Ovary (tissue), 10 donors: ENCODE measurements at places on chromosomes 6 and 20. TPM values are rescaled to one million over a fixed set of nuclear protein-coding genes. Genes with fewer than 3 reads are reported as not detected.

RAB44 gene
- total RNA-seq = 0.15 TPM

WDR46 gene
- total RNA-seq = 31.1 TPM

HLA-DRB5 gene
- total RNA-seq = 16.5 TPM

RFX6 gene
- not detected for total RNA-seq

OTOR gene
- not detected for total RNA-seq

SRSF12 gene
- total RNA-seq = 1.8 TPM

TP53TG5 gene
- total RNA-seq = not detected

GRCh38 chr6:14265049-14266021 lies 147.8 kb downstream of the CD83 start:
- peaks cover 4% of the 10 kb centered on the region for H3K27me3 ChIP-seq
- no peak overlapping the region for H3K4me3 ChIP-seq

DNA sequence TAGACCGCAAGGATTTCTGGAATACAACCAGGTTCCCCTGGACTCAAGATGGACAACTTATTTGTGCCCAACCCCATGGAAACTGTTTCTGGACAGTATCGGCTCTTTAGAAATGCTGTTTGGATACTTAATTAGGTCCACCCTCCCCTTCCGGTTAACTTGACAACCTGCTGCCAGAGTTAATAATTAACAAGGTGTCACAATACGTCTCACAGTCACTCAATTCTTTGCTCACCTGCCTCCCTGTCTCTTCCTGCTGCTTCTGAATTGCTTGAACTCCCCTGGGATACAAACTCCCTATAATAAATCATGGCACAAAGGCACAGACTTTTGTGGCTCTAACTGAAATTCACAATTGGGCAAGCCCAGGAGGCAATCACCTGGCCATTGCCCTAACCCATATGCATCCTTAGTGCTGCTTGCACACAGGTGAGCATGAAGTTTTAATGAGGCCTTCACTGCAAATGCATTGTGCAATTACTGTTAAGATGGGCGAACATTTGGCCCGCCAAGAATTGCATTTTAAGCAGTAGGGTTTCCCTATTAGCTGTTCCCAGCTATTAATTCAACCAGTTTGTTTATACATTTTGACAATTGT lies 504.4 kb upstream of the NOX3 start:
- H3K4me1 ChIP-seq = no peaks in the 10 kb centered on the region
- DNase-seq = no peak
- no peaks in the 10 kb centered on the region for H3K36me3 ChIP-seq
- H3K27ac ChIP-seq = no peak overlapping the region

DNA sequence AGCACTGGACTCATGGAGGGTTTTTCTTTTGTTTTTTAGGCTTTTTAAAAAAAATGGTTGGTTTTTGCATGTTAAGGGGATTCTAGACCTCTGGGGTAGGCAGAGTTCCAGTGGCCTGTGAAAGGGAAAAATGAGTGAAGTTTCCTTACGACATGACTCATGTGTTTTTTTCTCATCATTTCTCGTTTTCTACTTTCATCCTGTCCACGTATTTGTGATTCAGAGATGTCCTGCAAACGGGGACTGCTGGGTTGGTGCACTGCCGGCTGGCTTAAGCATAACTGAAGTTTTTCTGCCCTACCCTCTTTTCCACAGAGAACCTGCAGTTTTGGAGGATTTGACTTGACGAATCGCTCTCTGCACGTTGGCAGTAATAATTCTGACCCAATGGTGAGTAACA lies 182.3 kb downstream of the SASH1 start:
- DNase-seq = no peak
- no peaks in the 10 kb centered on the region for H3K27me3 ChIP-seq
- peak overlapping the region; percentile 11 for H3K4me3 ChIP-seq
- peaks cover 4% of the 10 kb centered on the region for H3K4me1 ChIP-seq
- no peaks in the 10 kb centered on the region for H3K36me3 ChIP-seq

DNA sequence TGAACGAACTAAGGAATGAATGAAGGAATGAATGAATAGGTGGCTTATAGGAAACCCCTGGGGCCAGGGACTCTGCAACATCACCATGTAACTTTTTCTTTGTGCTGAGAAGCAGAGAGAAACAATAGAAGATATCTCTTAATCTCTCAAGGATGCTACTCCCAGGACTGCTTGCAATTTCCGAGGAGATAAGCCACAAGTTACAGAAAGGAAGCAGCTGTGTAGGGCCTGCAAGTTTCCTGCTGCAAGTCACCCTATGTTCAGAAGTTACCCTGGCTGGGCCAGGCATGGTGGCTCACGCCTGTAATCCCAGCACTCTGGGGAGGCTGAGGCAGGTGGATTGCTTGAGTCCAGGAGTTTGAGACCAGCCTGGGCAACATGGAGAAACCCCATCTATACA lies 7.3 kb upstream of the MAVS start:
- no peak overlapping the region for H3K4me3 ChIP-seq
- H3K4me1 ChIP-seq = no peaks in the 10 kb centered on the region
- no peak for DNase-seq

DNA sequence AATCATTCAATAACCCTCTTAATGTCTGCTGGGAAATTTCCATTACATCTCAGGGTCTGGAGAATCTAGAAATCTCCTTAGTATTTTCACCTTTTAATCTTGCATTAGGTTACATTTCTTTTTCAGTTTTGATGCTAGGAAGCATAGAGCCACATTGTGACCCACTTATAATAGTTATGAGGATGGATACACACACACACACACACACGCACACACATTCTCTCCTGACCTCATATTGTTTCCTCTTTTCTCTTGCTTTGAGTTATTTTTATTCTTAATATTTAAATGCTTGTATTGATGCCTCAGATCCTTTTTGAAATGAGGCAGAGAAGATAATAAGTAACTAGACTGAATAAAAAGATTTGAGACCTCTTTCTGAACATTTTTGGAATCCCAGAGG lies 128.4 kb downstream of the KLHL32 start:
- H3K27me3 ChIP-seq = peaks cover 2% of the 10 kb centered on the region
- no peaks in the 10 kb centered on the region for H3K36me3 ChIP-seq
- no peak overlapping the region for H3K4me3 ChIP-seq

DNA sequence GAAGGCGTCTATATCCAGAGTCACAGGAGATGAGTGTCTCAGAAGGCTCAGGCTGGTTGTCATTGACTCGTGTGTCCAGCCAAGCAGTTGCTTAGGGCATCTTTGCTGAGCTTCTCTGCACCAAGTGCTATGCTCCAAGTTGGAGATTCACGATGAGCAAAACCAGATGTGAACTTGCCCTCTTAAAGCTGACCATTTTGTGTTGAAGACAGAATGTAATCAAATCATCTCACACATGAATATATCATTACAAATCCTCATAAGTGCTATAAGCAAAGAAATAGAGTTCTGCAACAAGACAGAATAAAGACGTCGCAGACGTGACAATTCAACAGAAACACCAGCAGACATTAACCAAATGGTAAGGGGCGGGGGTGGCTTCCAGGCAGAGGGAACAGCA lies 103.9 kb downstream of the ALDH8A1 start:
- no peak for DNase-seq
- no peaks in the 10 kb centered on the region for H3K27me3 ChIP-seq
- H3K4me3 ChIP-seq = no peak overlapping the region
- peaks cover 3% of the 10 kb centered on the region for H3K4me1 ChIP-seq
- H3K36me3 ChIP-seq = no peaks in the 10 kb centered on the region
- H3K27ac ChIP-seq = no peak overlapping the region

- H3K4me3 ChIP-seq = no peak overlapping the region
- DNase-seq = no peak
- no peak overlapping the region for H3K27ac ChIP-seq
- no peaks in the 10 kb centered on the region for H3K27me3 ChIP-seq
Observed at GRCh38 chr6:148440016-148440415, 97.4 kb downstream of the SASH1 start.

DNA sequence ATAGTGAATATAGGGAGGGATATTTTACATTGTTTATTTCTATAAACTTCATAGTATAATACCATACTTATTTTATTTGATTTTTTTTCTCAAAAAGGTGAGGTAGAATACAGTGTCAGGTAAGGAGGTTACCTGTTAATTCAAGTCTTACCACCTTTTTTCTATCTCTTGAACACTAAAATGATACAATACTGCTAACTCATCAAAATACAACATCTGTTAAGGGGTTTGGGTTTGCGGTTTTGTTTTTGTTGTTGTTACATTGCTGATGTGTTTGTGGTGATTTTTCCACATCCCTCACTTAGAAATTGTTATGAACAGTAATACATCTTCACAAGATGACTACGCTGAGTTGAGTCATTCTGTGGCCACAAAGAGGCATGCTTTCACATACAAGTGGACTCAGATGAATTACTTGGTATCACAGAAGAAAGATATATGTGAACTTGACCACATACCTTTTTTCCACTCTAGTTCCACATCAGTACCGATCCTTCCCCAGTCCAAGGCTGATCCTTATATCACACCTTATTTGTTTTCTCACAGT lies 139.4 kb upstream of the ID4 start:
- no peak overlapping the region for H3K4me3 ChIP-seq
- no peak for DNase-seq
- no peak overlapping the region for H3K27ac ChIP-seq

DNA sequence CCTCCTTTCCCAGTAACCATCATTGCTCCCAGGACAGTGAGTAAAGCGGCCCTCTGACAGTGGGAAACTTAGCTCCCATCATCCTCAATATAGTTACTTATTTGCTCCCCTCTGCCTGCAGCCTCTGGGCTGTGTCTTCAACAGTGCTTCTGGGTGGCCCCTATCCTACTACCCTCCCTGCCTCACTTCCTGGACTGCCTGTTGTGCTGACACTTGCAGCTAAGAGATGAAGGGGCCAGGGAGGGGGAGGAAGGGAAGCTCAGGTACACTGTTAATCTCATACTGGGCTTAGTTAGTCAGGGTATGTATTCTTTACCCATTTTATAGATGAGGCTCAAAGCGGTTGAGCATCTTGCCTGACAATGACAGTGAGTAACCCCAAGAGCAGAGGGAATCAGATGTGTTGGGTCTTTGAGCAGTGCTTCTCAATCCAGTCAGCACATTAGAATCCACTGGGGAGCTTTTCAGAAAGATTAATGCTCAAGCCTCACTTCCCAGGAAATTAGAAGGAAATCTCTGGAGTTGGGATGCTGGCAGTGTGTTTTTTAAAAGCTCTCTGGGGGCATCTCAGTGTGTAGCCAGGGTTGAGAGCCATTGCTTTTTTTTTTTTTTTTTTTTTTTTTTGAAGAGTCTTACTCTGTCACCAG lies 27.1 kb upstream of the KCNK5 start:
- H3K36me3 ChIP-seq = no peaks in the 10 kb centered on the region
- no peak for DNase-seq
- H3K4me1 ChIP-seq = no peaks in the 10 kb centered on the region
- no peak overlapping the region for H3K4me3 ChIP-seq

DNA sequence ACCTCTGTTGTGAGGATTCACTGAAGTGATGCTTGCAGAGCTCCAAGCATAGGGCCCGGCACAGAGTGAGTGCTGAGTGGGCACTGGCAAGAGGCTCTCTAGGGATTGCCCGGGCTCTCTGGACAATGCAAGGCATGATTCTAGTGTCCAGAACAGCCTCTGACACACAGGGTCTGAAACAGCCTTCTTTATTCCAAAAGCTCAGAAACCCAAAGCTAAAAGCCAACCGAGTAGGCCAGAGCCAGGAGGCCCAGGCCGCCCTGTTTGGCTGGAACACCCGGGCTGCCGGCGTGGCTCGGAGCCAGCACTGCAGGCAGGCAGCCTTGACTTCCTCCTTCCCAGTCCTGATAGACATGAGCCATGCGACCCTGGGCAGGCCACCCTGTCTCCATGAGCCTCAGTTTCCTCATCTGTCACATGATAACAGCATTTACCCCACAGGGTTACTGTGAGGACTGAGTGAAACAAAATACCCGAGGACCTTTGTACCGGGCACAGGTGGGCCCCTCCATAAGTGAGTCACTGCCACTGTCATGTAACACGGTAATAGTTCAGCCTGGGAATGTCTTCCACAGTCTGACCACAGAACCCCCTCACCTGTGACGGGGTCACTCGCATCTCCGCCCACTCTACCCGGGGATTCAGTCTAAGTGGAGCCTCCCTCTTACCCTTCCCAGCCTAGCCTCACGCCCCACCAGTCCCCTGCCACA lies 51.5 kb downstream of the PTPRT start:
- H3K27ac ChIP-seq = no peak overlapping the region
- no peaks in the 10 kb centered on the region for H3K27me3 ChIP-seq
- no peak overlapping the region for H3K4me3 ChIP-seq
- DNase-seq = no peak

DNA sequence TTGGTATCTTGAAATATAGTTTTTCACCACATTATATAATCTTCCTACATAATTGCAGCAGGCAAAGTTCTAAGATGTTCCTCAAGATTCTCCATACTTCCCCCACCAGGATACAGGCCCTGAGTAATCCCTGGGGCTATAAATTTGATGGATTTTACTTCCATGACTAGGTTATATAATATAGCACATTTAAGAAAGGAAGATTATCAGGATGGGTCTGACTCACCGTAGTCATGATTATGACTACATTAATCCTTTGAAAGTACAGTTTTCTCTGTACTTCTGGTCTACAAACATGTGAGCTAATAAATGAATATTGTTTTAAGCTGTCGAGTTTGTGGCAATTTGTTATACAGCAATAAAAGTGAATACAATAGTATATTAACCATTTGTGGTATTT lies 122.5 kb downstream of the MACROD2 start:
- DNase-seq = no peak
- no peaks in the 10 kb centered on the region for H3K4me1 ChIP-seq
- no peaks in the 10 kb centered on the region for H3K27me3 ChIP-seq
- no peak overlapping the region for H3K4me3 ChIP-seq
- H3K27ac ChIP-seq = no peak overlapping the region
- no peaks in the 10 kb centered on the region for H3K36me3 ChIP-seq

- peak overlapping the region; percentile 94 for H3K4me3 ChIP-seq
- no peak for DNase-seq
- H3K27ac ChIP-seq = peak overlapping the region; percentile 89
- H3K27me3 ChIP-seq = no peaks in the 10 kb centered on the region
- H3K4me1 ChIP-seq = peaks cover 11% of the 10 kb centered on the region
Observed at GRCh38 chr20:46089167-46089416, 670 bp downstream of the NCOA5 start.

- no peaks in the 10 kb centered on the region for H3K27me3 ChIP-seq
- H3K27ac ChIP-seq = no peak overlapping the region
- DNase-seq = peak; percentile 66
- peaks cover 2% of the 10 kb centered on the region for H3K4me1 ChIP-seq
Observed at GRCh38 chr6:150418827-150419594, 50.2 kb downstream of the IYD start.
